ENCODE measurements at places on chromosomes 6 and 20. TPM values are rescaled to one million over a fixed set of nuclear protein-coding genes. Genes with fewer than 3 reads are reported as not detected.
A peak's percentile ranks its signal among the peaks of the same experiment; 100 is the strongest.

The UNC5CL gene
- total RNA-seq: 3.0 TPM

The ADGRG6 gene
- total RNA-seq: 55.9 TPM

The NR2E1 gene
- not detected for total RNA-seq

The KHDC1L gene
- not detected for total RNA-seq

The THEMIS gene
- total RNA-seq: not detected

The B3GAT2 gene
- under 0.01 TPM for total RNA-seq

The TMEM170B gene
- 11.3 TPM for total RNA-seq

The PCSK2 gene
- total RNA-seq: 0.72 TPM

The SRMS gene
- total RNA-seq: not detected

The PLAGL2 gene
- total RNA-seq: 6.2 TPM

The PI3 gene
- total RNA-seq: not detected

The TRAPPC3L gene
- total RNA-seq: 0.31 TPM

GRCh38 chr6:165545806-165546205, 117.2 kb downstream of the PDE10A start:
- DNase-seq: peak; percentile 41

GRCh38 chr6:18136260-18136659, 13.8 kb upstream of the NHLRC1 start:
- DNase-seq: no peak

GRCh38 chr6:101181006-101181405, 212.5 kb upstream of the GRIK2 start:
- DNase-seq: no peak

DNA sequence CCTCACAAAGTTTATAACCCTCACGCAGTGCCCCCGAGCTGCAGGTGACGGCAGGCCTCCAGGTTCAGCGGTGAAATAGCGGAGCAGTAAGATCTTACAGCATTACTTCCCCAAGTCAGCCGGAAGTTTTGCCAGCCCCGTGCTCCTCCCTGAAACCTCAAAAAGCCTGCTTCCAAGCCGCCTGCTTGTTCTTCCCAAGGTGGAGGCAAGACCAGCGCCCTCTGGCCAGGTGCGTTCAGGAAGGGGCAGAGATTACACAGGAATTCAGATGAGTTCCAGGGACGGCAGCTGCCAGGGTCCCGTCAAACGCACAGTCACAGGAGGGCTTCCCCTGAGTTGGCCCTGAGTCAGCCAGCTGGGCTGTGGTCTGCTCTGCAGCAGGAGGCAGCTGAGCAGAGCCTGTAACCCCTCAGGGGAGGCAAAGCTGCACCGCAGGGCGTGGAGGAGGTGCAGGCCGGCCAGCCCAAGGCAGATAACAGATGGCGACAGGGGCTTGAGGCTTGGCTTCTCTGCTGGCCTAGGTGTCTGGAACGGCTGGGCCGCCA, 124.1 kb upstream of the RPS6KA2 start:
- peak; percentile 52 for DNase-seq

DNA sequence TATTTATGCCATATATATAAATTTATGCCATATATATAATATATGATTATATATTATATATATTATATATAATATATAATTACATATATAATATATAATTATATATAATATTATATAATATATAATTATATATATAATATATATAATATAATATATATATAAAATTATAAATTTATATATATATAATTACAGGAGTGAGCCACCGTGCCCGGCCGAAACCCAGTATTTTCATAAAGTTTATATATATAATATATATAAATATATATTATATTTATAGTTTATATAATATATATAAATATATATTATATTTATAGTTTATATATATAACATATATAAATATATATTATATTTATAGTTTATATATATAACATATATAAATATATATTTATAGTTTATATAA, 31.6 kb downstream of the NKX2-4 start:
- no peak for DNase-seq

GRCh38 chr6:83474309-83474708, 38.0 kb upstream of the PRSS35 start:
- DNase-seq: peak; percentile 65

DNA sequence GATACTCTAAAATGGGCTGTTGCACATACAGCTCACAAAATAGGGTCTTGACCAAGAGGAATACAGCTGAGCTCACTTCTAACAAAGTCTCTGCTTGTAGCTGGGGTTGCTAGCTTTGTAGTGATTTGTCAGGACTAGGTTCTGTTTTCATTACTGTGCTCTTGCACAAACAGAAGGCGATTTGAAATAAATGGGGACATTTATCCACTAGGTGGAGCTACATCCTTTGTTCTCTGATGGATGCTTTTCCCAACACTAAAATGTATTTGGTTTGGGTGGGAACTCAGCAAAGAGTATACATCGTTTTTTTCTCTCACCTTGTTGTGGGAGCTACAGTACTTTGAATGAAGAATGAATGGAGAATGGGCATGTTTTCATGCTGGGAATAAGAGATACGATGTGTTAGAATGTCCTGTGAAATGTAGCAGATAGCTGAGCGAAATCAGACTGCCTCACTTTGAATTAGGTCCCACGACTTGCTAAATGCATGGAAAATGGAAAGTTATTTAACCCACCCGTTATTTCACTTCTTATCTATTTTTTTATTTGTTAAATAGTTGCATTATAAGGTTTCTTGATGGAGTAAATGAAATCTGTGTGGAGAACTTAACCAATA, 494.7 kb upstream of the MAP3K7 start:
- peak; percentile 88 for DNase-seq

- no peak for DNase-seq
Observed at GRCh38 chr6:4743062-4743461, 33.1 kb upstream of the CDYL start.

- DNase-seq: no peak
Observed at GRCh38 chr6:112118034-112118433, 30.6 kb downstream of the FAM229B start.

GRCh38 chr20:48395816-48396546, 431.8 kb downstream of the PREX1 start:
- peak; percentile 53 for DNase-seq

- no peak for DNase-seq
Observed at GRCh38 chr20:33814238-33814712, 3.1 kb downstream of the CHMP4B start.

DNA sequence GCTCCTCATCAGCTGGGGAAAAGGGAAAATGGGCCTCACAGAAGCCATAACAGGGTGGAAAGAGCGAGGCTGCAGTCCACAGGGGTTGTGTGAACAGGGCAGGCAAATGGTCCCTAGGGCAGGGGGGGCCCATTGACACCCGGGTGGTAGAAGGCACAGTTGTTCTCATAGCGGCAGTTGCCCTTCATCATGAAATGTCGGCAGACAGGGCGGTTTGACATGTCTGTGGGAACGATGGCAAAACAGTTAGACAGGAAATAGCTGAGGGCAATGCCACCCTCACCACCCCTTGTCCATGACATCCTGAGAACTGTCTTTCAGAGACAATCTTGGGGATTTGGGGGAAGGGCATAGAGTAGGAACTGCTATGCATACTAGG, 15.6 kb downstream of the PPP1R10 start:
- no peak for DNase-seq

- no peak for DNase-seq
Observed at GRCh38 chr6:8025191-8025590, 39.0 kb downstream of the BLOC1S5 start.

DNA sequence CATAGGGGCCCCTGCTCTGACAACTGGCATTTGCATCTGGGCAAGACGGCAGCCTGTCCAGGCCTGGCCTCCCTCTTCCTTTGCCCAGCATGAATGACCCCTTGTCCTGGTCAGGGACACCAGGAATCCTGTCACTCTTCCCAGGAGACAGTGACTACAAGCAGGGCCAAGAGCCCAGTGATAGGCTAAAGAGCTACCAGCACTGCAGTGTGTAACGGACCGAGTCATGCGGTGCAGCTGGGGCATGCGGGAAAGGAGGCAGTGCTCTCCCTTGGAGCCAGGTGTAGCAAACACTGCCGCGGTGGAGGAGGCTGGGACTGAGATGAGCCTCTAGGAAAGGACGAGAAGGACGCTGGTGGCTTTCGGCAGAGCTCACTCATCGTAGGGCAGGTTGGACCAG, 38.7 kb upstream of the DSP start:
- no peak for DNase-seq

DNA sequence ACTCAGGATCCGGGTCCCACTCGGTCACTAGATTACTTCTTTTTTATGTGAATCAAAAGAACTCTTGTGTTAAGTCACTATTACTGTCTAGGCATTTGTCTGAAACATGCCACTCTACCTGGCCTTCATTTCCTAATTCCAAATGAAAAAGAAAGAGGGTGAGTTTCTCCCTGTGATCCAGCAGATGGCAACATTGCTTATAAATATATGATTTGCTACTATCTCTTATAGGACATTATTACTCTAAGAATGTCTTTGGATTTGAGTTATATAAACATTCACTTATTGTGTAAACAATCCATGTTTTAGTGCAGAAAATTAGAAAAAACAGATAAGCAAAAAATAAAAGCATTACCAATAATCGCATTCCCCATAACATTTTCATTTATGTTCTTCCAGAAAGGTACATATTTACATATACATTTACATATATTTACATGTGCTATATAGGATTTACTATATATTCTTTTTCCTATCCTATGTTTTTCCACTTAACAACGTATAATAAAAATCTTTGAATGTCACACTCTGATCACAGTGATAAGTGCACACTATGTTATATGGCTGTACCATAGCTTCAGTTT, 66.9 kb downstream of the FAXC start:
- DNase-seq: peak; percentile 12

GRCh38 chr6:26170181-26170580, 83.0 kb downstream of the HFE start:
- DNase-seq: no peak

- no peak for DNase-seq
Observed at GRCh38 chr6:137901454-137901853, 34.4 kb downstream of the TNFAIP3 start.

GRCh38 chr6:14573267-14573666, 455.7 kb downstream of the CD83 start:
- no peak for DNase-seq

- no peak for DNase-seq
Observed at GRCh38 chr6:158417760-158418098, 105.5 kb downstream of the TULP4 start.

Measured in tongue (tissue), 3 donors.